ENCODE measurements at places on chromosomes 1 and 21.
A peak's percentile ranks its signal among the peaks of the same experiment; 100 is the strongest.

DNA sequence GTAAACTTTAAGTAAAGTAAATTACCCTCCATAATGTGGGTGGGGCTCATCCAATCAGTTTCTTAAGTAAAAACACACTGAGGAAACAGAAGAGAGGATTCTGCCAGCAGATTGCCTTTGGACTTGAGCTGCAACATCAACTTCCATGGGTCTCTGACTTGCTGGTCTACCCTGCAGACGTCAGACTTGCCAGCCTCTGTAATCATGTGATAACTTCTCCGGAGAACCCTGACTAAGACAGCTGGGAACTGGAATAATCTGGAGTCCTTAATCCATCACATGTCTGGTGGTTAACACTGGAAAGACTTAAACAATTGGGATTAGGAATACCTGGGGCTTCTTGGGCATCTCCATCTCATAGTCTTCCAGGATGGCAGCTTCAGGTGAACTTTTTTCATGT is 13.2 kb upstream of the CEP350 start:
- DNase-seq, result no peak

GRCh38 chr21:35643176-35643575 is 417.1 kb downstream of the SETD4 start:
- DNase-seq, result no peak

DNA sequence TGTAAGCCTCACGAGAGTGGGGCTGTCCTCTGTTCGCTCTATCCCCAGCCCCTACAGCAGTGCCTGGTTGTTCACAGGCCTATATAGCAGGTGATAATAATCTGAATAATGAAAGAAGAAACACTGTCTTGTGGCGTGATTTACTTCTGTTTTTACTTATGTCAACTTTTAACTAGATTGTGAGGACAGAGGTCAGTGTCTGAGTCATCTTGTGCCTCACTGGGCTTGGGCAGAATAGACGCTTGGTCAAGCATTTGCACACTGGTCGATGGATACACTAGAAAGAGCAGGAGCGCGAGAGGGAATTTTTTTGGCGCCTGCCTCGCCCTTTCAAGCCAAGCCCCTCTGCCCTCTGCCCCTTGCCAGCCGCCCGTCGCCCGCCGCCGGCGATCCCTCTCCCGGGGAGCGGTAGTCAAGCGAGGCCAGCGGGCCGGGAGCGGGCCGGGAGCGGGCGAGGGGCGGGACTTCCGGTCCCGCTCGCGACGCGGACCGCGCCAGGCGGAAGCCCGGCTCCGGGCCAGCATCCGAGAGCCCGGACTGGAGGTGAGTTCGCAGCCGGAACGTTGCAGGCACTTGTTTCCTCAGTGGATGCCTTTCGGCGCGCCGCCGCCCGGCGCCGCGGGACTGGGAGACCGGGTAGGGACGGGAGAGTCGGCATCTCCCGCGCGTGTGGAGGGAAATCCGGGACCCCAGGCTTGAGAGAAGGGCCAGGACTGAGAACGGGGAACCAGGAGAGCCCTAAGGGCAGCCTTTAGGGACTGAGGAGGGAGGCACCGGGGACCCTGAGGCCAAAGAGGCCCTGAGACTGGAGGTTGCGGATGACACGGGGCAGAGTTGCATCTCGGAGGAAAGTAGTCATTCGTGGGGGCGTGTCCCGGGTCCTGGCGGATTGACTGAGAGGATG is at the start of gene DISP1:
Gene DISP1, plus strand, starts transcription at position 504 of the 904 bp plus-strand sequence. CDS start 127,785 bp downstream, outside the sequence.
- peak; percentile 93 for DNase-seq

GRCh38 chr1:162145966-162146696 is 76.6 kb downstream of the NOS1AP start:
- DNase-seq, result no peak

DNA sequence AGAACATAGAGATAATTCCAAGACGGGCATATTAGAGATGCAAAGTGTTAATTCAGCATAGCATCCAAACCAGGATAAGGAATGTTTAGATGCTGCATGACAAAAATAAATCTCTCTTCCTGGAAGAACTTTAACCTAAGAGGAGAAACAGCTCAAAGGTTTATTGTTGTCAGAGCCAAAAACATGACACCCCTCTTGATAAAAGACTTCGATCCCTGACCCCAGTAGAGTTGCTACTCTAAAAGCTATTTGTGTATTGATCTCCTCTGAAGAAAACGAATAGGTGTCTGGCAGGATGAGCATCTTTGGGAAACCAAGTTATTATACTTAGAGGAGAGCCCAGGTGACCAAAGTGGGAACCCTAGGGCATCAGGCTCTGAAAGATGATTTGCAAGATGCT is 158.1 kb downstream of the PIGK start:
- no peak for DNase-seq

DNA sequence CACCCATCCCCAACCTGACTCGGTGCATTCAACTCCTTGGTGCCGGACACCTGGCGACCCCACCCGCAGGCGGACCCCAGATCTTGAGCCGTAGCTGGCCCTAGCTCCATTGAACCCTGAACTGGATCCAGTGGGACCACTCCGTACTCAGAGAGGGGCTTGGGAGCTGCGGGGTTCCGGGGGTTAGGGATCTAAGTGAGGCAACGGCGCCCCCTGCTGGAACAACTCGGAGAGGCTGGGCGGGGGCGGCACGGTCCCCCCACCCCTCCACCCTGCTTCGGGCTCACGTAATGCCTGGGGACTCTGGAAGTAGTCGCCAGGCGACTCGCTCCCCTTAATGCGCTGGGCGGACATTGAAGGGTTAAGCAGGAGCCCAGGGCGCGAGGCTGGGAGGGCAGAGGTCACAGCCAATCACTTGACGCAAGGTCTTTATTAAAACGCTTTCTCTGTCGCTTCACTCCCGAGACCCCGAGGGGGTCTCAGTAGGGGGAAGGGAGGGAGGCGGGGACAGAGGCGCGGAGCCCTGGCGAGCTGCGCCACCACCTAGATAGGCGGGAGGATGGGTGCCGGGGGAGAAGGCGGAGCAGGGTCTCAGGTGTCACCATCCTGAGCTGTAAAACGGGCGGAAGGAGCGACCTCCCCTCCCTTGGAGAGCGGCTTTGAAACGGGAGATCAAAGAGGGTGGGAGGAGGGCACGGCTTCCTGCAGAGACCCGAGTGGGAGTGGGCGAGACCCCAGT is 704 bp upstream of the CRABP2 start:
- no peak for DNase-seq

GRCh38 chr1:8816831-8817411 is 519 bp downstream of the RERE start:
- no peak for DNase-seq

DNA sequence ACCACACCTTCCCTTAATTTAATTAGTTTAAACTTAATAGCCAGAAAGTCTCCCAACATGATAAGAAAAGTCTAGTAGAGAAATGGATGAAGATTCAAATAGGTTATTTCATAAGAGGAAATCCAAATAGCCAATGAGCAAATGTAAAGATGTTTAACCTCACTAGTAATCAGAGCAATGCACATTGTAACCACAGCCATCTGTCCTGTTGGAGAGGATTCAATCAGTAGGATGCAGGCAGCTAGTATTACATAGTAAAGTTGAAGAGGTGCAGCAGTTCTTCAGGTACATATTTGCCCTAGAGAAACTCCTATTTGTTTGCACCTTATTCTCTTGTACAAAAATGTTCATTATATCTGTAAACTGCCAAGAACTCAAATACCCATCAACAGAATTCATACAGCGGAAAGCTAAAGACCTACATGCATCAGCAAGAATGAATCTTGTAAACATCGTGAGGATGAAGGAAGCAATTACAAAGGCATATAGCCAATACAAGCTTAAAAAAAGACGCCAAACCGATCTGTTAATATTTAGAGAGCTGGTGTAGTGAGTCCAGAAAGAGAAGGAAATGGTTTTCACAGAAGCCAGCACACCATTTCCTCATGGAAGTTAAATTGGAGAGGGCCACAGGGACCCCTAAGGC is 27.9 kb downstream of the DIP2A start:
- no peak for DNase-seq

DNA sequence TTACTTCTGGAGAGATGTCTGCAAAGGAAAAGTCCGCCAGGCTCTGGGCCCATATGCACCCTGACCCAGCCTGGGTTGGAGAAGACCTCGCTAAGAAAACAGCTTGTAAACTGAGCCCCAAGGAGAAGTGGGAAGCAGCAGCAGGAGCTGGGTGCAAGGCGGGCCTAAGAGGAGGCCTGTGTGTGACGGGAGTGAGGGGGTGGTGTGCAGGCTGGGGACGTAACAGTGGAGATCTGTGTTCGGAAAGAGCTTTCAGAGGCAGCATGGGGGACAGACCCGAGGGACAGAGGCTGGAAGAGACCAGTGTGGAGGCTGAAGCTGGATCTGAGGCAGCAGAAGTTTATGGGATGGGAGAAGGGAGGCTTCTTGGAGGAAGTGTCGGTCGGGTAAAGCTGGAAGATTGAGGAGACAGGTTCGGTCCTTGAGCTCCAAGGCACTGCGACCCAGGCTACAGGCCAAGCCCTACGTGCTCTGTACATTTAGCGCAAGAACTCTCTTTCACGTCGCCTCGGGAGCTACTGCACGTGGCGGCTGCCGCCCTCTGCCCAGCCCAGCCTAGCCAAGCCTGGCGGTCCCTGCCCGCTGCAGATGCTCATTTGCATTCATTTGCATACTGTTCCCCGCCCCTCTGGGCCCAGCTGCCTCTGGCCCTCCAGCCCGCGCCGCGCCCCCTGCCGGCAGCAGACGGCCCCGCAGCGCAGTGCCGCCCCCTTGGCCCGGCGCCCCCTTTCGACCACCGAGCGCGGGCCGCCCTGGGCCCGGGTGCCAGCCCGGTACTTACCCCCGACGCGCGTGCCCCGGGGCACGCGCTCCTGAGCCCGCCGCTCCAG is 6.3 kb downstream of the HPCA start:
- no peak for DNase-seq

- DNase-seq, result no peak
Observed at GRCh38 chr21:43723648-43724047, 4.7 kb downstream of the PDXK start.

GRCh38 chr1:27148591-27148990 is 6.3 kb downstream of the SLC9A1 start:
- no peak for DNase-seq

GRCh38 chr1:46220808-46221207 is 17.7 kb downstream of the LURAP1 start:
- no peak for DNase-seq

- no peak for DNase-seq
Observed at GRCh38 chr1:66693856-66694255, 58.4 kb upstream of the DYNLT5 start.

- DNase-seq, result no peak
Observed at GRCh38 chr1:63143482-63143881, 178.9 kb upstream of the FOXD3 start.

GRCh38 chr21:33968080-33968994 is 52.7 kb upstream of the ATP5PO start:
- DNase-seq, result no peak

DNA sequence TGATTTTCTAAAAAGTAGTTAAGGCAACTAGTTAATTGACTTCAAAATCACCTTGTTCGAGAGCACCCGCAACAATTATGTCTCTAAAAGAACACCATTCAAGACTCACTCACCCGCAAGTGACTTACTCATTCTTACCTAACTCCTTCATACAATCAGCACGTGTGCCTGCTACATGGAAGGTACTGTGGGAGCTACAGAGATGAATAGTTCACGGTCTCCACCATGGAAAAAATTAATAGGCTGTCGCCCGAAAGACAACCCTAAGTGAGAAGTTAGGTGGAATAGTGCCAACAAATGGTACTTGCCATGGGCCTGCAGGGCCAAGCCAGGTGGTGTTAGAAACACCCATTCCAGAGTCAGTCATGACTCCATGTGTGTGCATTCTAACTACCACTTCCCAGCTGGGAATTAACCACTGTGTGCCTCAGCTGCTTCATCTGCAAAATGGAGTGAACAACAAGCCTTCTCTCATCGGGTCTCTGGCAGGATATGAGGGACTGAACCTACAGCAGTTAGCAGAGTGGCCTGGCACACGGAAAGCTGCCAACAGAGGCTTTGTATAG is 7.1 kb downstream of the SSBP3 start:
- DNase-seq, result no peak

- DNase-seq, result no peak
Observed at GRCh38 chr1:234750922-234751627, 141.1 kb upstream of the IRF2BP2 start.

GRCh38 chr1:114011796-114012195 is 32.5 kb downstream of the OLFML3 start:
- no peak for DNase-seq

DNA sequence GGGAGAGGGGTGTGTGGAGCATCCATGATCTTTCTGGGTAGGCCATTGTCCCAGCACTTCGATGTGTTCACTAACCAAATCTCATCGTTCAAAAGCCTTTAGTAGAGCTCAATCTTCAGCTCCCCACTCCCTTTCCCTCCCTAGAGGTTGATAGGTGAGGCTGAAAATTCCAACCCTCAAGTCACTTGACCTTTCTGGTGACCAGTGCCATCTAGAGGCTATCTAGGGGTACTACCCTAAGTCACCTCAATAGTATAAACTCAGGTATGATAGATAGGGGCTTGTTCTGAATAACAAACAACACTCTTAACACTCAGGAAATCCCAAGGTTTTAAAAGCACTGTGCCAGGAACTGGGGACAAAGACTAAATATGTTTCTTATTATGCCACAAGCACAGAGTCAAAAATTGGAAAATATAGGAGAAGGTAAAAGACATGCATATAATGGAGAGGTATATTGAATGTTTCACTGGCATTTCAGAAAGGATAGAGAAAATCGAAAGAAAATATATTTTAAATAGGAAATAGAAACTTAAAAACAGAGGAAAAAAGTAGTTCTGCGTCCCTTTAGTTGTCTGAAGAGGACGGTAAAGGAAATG is 42.9 kb upstream of the CD53 start:
- DNase-seq, result no peak

GRCh38 chr1:156663178-156663577 is 14.0 kb downstream of the NES start:
- DNase-seq, result no peak

DNA sequence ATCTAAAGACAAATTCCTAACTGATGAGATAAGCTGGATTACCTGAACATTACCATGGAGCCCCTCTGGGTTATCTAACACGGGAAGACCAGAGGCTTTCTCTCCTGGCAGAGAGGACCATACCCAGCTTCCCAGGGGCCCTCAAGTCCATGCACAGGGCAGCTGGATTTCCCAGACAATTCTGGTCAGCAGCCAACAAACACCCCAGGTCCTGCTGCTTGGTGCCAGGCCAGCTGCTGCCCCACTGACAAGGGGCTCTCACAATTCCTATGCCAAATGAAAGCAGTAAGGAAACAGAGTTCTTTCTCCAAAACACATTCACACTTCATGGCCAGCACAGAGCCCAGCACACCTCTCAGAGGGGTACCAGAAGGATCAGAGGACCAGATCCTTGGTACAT is 114.2 kb downstream of the HLCS start:
- no peak for DNase-seq

DNA sequence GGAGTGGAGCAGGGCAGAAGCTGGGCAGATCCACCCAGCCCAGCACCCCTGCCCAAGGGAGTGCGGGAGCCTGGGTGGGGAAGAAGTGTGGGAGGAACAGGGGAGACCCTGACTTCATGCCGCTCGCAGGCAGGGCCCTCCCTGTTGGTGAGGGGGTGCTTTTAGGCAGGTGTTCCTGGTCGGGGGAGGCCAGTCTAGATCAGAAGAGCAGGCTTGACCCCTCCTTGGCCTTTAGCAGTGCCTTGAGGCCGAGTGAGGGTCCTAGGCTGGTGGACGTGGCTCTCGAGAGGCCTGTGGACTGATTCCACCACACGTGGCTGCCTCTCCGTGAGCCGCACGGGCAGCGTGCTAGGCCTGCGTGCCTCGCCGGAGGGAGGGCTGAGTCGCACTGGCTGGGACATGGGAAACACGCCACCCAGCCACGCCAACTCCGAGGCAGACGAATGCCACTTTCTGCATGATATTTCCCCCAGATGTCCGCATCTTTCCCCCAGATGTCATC is 19.4 kb upstream of the COL18A1 start:
- DNase-seq, result no peak
